Gastroesophageal sphincter (tissue), 4 donors: ENCODE measurements at places on chromosomes 12 and 14.

GRCh38 chr12:111993292-111994150 is 19.4 kb downstream of the TMEM116 start:
- ATAC-seq = no peak

- ATAC-seq = no peak
These were observed 137.4 kb downstream of the TPH2 start for GRCh38 chr12:72075891-72076557.

DNA sequence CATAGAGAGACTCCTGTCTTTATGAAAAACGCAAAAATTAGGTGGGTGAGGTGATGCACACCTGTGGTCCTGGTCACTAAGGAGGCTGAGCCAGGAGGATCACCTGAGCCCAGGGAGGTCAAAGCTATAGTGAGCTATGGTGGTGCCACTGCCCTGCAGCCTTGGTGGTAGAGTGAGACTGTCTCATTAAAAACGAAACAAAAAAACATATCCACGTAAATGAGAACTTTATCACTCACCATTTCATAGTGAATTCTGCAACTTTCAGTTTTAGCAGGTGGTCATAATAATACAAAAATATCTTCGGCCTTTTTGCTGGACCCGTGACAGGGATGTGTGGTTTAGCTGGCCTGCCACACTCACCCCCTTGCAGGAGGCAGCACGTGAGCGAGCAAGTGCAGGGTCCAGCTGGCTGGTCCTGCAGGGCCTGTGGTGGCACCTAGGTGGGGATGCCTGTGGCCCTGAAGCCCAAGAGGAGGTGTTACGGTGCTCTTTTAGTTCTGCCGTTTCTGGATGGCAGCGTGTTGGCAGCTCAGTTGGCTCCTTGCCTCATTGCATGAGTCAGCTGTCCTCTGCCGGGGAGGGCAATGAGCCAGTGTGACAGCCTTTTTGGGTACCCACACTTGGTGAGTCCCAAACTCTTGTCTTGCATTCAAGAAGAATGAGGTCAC is 1330.7 kb upstream of the TMEM132C start:
- ATAC-seq = peak; percentile 79

- no peak for ATAC-seq
These were observed 12.1 kb downstream of the E2F7 start for GRCh38 chr12:77053259-77053658.
